NCI-H774 (cell line): ENCODE measurements at places on chromosomes 2 and 18.

- DNase-seq, result no peak
Measured at GRCh38 chr2:237281836-237282306, 132.1 kb downstream of the COL6A3 start.

GRCh38 chr18:35267161-35267651, 22.8 kb downstream of the ZSCAN30 start:
- peak; percentile 83 for DNase-seq

GRCh38 chr2:171595896-171596295, 73.6 kb downstream of the CYBRD1 start:
- DNase-seq, result no peak

DNA sequence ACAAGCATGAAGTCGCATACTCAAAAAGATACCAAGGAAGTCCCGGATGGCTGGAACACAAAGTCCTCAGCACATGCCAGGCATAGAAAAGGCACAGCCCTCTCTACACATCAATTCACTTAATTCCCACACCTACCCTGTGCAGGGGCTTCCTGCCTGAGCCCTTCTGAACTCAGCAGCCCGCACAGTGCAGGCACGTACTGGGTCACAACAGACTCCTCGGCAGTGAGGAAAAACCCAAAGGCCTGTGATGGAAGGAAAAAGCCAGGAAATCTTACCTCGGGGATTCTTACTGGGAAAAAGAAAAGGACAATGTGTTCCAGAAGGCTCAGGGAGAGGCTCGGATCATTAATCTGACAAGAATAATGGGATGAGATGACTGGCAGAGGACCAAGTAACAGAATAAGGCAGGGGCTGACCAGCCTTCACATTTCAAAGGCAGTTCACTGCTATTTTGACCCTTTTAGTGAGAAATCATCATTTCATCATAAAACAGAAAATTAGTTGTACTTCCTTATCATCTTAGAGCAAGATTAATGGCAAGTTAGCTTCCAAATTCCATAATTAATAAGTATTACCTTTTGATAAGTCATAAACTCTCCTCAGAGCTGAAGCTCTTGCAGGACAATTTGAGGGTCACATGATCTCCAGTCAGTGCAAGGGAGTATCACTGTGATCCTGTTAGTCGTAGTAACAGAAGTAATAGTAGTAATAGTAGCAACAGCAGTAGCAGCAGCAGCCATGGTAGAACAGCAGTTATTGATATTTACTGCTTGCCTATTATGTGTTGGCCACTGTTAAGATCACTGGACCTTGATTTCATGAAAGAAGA, 87.4 kb downstream of the STK39 start:
- DNase-seq, result no peak

DNA sequence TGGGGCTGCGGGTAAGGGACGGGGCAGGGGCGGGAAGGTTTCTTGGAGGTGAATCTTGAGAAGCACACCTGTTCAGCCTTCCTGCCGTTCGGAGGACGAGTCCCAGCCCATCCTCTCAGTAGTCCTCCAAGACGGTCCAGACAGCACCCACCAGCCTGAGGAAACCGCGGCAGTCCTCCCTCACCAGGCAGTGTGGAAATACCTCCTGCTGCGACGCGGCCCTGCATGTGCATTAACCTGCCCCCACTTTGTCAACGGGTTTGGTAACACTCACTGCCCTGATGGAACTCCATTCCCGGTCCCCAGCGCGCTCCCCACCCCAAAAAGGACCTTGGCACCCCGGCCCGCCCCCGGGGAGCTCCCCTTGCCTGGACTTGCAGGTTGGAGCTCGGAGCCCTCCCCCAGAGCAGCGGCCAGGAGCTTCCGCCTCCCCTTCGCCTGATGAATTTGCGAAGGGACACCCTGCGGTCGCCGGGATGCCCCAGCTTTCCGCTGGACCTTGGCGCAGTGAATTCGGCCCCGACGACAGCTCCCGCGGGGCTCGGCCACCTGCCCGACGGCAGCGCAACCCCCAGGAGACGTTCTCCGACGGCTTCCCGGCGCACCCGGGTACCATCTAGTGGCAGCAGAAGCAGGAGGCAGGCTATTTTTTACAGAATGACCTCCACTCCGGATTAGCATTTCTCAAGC, 31.5 kb downstream of the ACVR1C start:
- no peak for DNase-seq

- DNase-seq, result no peak
Measured at GRCh38 chr18:59885579-59886163, 14.1 kb upstream of the PMAIP1 start.
